Left renal pelvis (tissue), 4 donors: ENCODE measurements at places on chromosomes 6 and 20. TPM values are rescaled to one million over a fixed set of nuclear protein-coding genes. Genes with fewer than 3 reads are reported as not detected.

DNA sequence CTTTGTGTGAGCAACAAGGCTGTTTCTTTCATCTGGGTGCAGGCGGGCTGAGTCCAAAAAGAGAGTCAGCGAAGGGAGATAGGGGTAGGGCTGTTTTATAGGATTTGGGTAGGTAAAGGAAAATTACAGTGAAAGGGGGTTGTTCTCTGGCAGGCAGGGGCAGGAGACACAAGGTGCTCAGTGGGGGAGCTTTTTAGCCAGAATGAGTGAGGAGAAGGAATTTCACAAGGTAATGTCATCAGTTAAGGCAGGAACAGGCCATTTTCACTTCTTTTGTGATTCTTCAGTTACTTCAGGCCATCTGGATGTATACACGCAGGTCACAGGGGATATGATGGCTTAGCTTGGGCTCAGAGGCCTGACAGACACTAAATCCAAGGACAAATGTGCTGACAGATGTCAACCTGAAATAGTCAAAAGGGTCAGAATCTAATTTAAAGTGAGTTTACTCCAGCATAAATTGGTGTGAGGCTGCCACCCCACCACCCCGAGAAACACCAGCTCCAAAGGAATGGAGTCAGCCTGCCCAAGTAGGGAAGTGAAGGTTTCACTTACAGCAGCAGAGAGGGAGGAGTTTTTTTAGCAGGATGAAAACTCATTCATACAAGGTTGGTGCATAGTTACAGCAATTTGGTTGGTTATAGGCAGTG, 560.0 kb upstream of the CDH4 start:
- DNase-seq = no peak

DNA sequence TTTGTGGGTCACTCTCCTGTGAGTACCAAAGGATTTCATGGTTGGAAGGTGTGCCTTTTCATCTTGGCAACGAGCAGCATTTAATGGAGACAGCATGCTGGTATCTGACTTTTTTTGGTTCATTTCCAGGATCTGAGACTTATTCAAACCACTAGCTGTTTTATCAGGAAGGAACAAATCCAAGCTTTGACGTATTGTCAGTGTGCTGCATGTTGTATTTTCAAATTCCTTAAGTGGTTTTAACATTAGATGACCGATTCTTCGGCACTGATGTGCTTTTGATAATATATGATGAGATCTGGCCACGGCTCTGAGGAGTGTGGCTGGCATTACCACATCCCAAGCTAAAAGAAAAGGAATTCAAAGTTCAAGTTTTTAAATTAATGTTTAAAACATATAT, 6.4 kb downstream of the RMND1 start:
- DNase-seq = no peak

Gene HLA-DOA
- 4.5 TPM for polyA plus RNA-seq

DNA sequence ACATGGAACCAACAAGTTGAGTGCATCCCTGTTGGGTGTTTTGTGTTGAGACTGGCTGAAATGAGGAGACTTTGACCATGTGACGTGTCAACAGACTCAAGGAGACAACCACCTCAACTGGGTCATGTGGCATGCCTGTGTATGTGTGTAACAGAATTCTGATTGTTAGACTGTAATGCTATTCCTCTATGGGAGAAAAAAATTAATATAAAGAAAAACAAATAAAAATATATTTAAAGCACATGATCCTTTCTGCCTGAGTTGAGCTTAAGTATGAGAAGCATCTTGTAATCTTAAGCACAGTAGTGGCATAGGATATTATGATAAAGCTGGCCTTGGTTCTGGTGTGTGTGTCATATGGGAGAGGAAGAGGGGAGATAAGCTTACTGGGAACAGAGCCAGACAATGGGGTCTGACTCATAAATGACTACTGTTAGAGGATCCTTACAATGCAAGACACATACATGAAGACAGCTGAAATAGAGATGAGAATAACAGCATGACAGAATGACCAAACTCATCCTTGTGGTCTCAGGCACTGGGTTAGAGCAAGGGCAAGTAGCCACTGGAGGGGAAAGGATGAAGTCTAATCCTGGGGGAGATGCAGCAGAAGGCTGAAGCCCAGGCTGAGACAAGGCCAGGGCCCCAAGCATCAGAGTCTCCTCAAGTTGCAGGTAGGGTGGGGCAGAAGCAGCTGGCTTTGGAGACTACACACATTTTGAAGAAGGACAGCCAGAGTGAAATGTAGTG, 9.2 kb downstream of the TP53INP2 start:
- no peak for DNase-seq

- DNase-seq = no peak
These were observed 33.3 kb downstream of the ORC3 start for GRCh38 chr6:87623248-87623647.

DNA sequence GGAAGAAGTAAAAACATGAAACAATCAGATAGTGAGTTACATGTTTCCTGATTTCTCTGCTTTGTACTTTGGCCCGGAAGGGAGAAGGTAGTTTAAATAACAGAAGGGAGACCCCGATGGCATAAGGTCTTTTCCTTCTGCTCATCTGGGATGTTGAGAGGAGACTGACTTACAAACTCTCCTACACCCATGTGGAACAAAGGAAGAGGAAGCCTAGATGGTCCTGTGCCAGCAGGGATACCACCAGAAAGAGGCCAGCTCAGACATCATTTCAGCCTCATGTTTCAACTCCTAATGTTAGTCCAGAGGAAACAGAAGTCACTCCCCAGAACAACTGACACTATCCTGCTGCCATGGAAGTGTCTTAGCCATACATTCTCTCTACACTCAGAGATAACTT, 250.7 kb upstream of the NOX3 start:
- no peak for DNase-seq

DNA sequence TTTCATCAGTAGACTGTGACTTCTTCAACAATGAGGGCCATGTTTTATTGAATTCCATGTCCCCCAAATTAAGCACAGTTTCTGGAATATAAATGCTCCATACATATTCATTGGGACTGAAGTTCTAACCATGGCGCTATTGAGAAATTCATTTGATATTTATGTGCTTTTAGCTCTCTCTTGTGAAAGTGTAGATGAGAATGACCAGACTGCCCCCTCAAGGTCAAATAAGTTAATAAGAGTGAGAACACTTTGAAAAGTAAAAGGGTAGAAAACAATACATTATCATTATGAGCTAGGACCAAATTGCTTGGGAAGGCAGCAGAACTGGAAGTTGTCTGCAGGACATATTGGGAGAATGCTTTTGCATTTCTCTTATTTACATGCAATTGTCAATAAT, 597.9 kb downstream of the EPM2A start:
- DNase-seq = no peak

- no peak for DNase-seq
These were observed 8.7 kb upstream of the FAM135A start for GRCh38 chr6:70404658-70405057.
